ENCODE measurements at places on chromosomes 7 and 10.
A peak's percentile ranks its signal among the peaks of the same experiment; 100 is the strongest.

- DNase-seq = no peak
Measured at GRCh38 chr10:27345455-27345920, 104.9 kb upstream of the ACBD5 start.

DNA sequence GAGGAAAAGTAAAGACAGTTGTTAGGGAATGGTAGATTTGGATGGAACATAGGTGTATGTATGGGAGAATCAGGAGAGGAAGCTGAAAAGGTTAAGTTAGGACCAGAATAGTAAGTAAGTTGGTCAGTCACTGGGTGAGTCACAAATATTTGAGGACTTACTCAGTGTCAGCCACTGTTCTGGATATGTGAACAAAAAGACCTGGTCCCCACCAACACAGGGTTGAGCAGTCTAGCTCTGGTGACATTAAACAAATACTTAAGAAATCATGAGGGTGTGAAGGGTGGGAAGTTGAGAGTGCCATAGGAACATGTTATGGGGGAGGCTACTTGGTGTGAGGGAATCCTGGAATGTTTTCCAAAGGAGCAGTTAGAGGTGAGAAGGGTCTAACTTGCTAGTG lies 246.9 kb downstream of the PTEN start:
- no peak for DNase-seq

GRCh38 chr10:13788711-13789447 lies 202.1 kb downstream of the PRPF18 start:
- peak; percentile 67 for DNase-seq

DNA sequence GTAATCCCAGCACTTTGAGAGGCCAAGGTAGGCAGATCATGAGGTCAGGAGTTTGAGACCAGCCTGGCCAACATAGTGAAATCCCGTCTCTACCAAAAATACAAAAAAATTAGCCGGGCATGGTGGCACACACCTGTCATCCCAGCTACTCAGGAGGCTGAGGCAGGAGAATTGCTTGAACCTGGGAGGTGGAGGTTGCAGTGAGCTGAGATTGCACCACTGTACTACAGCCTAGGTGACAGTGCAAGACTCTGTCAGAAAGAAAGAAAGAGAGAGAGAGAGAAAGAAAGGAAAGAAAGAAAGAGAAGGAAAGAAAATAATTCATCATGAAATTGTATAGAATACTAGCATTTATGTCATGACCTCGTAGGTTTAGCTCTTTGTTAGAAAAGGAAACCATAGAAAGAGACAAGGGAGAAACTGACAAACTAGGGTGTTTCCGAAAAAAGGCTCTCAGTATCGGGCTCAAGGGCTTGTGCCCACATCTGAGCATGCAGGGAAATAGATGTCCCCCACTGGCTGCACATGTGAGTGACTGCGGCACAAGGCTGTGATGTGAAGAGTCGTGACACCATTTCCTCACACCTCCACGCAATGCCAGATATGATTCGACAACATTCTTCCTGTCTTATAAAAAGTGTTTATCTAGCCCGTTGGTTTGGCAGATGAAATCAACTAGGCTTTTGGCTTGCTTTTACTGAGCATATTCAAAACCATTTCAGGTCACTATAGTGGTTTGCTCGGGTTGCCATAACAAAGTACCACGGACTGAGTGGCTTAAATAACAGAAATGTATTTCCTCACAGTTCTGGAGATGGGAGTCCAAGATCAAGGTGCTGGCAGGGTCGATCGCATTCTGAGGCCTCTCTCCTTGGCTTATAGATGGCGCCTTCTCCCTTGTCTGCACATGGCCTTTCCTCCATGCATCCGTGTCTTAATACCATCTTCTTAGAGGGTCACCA lies 2.0 kb downstream of the SRGN start:
- no peak for DNase-seq

DNA sequence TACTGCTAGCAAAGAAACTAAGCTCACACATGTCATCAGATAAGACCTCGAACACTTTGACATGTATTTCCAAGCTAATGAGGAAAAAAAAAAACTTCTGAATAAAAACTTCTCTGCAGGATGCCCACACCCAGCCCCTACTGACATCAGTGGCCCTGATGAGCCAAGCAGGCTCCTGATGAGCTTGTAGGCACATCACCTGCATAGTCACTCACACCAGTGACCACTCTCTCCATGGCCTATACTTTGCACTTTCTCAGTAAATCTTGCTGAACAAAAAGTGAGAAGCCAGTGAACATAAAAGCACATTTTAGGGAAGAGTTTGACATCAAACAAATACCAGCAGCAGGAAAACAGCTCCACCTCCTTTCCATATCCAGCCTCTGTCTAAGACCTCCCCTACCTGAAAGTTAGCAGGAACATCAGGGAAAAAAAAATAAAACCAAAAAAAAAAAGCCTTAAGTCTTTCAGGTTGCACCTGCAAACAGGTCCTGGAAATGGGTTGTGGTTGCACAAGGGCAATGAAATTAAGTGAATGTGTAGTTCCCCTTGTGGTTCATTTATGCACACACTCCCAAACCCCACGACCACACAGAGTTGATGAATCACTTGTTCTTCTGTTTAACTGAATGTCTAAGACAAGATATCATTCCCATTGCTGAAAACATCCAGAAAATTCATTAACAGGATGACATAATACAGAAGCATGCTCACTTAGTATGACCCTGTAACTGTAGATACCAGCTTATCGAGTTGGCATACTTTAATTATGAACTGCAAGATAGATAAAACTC lies 205.2 kb upstream of the PDE1C start:
- DNase-seq = no peak

- no peak for DNase-seq
Measured at GRCh38 chr7:146892151-146892550, 775.5 kb downstream of the CNTNAP2 start.

GRCh38 chr10:269440-270074 lies 134.3 kb downstream of the ZMYND11 start:
- no peak for DNase-seq

- peak; percentile 23 for DNase-seq
Measured at GRCh38 chr10:125392154-125392553, 231.8 kb upstream of the CTBP2 start.

DNA sequence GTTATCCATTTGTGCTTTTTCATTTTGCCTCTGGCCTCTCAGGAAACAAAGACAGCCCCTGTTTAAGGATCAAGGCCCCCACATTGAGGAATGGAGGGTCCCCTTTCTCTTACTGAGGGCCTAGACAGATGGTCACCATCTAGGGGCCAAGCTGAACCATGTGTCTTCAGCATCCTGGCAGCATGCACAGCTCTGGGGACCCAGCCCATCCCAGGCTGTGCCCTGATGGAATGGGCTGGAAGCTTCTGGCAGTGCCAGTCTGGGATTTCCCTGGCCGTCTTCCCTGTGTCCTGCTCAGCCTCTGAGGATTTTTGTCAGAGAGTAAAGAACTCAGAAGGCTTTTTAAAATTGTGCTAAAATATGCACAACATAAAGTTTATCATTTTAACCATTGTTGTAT lies 116.8 kb downstream of the ITIH5 start:
- DNase-seq = no peak

DNA sequence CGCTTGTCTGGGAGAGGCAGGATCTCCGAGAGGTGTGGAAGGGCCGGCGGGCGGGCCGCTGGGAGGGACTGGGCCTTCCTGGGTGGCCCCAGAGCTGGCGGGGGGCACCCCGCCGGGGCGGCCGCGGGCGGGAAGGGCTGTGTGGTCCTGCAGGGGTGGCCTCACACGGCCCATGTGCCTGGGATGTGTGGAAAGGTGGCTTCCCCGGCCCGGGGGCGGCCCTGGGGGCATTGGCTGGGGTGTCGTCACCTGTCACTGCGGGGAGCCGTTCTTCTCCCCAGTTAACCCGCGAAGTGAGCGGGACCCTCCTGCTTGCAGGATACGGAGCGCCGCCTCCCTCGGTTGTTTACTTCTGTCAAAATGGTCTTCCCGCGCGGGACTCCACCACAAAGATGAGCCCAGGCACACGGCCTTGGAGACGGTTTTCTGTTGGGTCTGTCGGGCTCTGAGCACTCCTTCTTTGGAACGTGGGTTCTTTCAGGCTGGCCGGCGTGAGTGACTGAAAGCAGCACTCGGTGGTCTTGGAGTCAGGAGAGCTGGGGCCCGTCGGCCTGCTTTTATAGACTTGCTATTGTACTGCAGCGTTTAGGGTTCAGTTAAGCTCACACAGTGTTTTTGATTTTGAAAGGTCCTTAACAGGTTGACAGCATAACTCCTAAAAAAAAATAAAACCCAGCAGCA lies 700 bp downstream of the SMC3 start:
- DNase-seq = peak; percentile 47

GRCh38 chr10:2777666-2778355 lies 289.5 kb upstream of the PFKP start:
- no peak for DNase-seq

DNA sequence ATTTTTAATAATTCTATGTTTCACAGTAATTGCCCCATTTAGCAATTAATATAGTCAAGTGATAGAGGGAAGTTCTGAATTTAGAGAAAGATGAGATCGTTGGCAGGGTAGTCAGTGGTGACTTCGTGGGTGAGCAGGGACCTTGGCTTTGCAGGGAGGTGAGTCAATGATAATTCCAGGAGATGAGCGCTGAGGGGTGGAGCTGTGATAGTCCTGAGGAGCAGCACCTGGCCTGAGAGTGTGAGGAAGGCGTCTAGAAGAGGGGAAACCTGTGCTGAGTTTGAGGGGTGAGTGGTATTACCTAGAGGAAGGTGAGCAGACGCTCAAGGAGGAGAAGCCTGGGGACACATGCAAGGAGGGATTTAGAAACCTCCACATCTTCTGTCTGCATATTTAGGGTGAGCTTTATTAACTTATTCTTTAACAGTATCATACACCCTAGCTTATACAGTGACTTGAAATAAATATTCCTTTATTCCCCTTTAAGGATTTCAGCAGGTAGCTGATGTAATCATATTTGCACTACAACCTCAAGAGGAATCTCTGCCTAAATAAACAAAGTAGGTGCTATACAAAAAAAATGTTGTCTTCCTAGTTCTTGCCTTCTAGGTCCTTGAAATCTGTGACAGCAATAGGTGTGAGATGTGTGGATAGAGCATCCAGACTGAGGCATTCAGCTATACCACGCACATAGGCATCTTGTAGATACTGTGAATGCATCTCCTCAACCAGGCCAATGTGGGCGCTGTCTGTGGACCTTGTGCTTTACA lies 2.1 kb upstream of the TRIL start:
- no peak for DNase-seq

DNA sequence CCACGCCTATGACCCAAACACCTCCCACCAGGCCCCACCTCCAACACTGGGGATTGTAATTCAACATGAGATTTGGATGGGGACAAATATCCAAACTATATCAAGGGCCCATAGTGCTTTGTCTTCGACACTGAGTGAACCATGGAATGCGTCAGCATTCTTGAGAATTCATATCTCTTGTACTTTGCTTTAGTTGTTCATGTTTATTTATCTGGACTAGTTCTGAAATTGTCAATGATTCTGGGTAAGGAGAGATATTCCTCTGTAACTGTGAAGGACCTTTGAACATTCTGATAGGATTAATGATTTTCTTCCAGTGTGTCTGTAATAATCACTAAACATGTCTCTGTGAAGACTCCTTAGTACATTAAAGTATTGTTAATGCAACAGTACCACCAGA lies 374.8 kb downstream of the LRMDA start:
- no peak for DNase-seq

DNA sequence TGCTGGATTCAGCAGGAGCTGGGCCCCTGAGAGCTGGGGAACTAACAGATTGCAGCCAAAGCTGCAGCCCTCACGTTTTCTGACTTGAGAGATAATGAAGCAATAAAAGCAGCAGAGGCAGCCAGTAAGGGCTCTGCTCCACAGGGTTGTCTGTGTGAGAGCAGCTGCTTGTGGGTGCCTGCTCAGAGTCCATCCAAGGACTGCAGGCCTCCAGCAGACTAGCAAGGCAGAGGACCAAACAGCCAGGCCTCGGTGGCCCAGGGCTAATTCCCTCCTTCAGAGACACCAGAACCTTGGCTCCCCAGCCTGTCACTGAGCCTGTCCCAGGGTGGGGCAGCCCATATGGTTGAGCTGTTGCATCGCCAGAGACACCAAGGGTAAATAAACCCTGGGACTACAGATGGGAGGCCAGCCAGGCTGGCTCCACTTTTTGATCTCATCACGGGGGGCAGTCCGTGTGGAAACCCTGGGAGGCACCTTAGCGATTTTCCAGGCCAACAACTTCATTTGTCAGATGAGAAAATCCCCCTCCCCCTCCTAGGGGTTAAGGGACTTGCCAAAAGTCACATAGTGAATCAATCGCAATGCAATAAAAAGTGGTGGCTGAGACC lies 229.2 kb downstream of the WDR11 start:
- DNase-seq = peak; percentile 66

GRCh38 chr10:25604591-25604990 lies 329.4 kb upstream of the MYO3A start:
- DNase-seq = no peak

- DNase-seq = no peak
Measured at GRCh38 chr7:139118234-139118804, 8.8 kb upstream of the ZC3HAV1 start.

GRCh38 chr10:110730345-110731050 lies 86.4 kb downstream of the RBM20 start:
- DNase-seq = no peak

DNA sequence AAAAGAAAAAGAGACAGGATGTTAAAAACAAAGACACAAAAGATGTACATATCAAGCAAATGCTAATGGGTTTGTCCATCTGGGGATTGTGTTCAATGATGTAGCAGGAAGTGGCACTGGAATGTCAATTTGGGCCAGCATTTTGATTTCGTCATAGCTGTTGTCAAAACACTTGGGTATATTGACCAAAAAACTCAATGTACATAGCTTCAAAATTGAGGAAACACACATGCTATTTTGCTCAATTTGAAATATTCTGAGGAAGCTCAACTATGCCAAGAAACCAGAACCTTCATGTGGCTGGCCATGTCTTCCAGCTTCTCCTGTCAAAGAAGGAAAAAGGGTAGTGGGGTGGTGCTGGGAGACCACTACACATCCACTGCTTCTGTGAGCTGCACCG lies 212.7 kb upstream of the GHITM start:
- no peak for DNase-seq

GRCh38 chr10:76973091-76974016 lies 664.3 kb downstream of the KCNMA1 start:
- peak; percentile 84 for DNase-seq

DNA sequence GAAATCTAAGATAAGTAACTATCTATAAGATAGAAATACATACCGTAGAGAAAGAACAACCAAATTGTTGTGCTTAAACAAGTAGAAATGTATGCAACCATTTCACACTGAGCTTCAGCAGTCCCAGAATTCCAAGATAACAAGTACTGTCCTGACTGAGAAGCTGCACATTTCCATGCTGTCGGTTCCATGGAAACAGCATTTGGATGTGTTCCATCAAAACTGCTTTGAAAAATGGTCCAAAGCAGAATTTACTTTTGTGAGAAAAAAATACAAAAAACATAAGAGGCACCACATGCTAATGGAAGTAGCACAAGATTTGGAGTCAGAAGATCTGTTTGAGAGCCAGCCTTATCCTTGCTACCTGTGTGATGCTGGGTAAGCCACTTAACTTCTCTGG lies 92.6 kb downstream of the MTERF1 start:
- no peak for DNase-seq

Data from muscle of back (tissue), 13 donors.